NK-92 treated with Interleukin-12 subunit alpha and Interleukin-12 subunit beta, amount 100 ng/mL, for 24 hours (cell line): ENCODE measurements at places on chromosomes 12 and 14.

- no peak for DNase-seq
Observed at GRCh38 chr12:75944905-75945432, 86.6 kb downstream of the PHLDA1 start.

DNA sequence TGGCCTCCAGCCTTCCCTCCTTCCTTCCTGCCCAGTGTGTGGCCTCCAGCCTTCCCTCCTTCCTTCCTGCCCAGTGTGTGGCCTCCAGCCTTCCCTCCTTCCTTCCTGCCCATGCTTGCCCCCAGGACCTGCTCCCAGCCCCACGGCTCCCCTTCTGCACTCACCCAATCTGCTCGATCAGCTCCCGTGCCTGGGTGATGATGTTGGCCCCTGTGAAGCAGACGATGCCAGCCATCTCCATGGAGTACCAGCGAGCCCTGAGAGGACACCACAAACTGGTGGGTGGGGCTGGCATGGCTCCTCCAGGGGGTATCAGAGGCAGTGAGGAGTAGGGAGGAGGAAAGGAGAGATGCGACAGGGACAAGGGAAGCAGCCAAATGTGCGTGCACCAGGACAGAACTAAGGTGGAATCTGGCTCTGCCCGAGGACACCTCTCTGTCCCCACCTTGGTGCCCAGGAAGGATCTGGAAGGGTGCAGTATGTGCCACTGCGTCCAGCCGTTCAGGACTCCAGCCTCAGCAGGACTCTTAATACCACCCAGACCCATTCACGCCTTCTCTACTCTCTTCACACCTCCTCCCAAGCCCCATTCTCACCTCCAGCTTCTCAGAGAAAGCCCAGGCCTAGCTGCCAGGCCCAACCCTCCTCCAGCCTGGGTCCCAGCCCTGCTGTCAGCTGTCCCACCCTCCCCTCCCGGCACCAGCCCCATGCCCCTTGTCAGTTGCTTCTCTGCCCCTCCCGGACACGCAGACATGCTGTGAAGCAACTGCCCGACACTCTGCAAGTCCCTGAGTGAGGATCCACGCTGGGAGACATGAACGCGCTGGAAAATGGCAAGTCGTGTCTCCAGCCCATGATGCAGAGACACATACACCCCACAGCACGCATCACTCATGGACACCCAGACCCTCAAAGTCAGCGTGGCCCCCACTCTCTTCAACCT lies 22.7 kb downstream of the POLE start:
- no peak for DNase-seq

GRCh38 chr14:70641548-70642302 lies at the start of gene TTC9:
TTC9 (plus strand) TSS chr14:70641916; CDS start chr14:70642130, 214 bp downstream.
- DNase-seq: no peak

GRCh38 chr14:104655128-104655848 lies 34.1 kb upstream of the INF2 start:
- no peak for DNase-seq

- DNase-seq: no peak
Observed at GRCh38 chr14:32571995-32572866, 243.1 kb downstream of the AKAP6 start.

- no peak for DNase-seq
Observed at GRCh38 chr14:79325071-79325470, 886.2 kb downstream of the DIO2 start.

- DNase-seq: no peak
Observed at GRCh38 chr14:65170768-65171507, 68.6 kb upstream of the MAX start.

DNA sequence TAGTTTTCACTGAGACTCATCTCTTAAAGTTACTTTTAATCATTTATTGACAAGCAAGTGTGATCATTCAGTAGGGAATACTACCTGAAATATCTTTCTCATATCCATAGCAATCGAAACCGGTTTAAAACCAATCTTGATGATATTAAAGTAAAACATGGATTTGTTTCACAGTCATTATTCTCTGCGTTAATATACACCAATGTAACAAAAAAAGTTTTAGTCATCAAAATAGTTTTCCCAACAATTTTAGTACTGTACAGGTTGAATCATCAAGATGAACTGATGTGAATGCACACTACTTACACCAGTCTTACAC lies 137.0 kb upstream of the KRAS start:
- no peak for DNase-seq

DNA sequence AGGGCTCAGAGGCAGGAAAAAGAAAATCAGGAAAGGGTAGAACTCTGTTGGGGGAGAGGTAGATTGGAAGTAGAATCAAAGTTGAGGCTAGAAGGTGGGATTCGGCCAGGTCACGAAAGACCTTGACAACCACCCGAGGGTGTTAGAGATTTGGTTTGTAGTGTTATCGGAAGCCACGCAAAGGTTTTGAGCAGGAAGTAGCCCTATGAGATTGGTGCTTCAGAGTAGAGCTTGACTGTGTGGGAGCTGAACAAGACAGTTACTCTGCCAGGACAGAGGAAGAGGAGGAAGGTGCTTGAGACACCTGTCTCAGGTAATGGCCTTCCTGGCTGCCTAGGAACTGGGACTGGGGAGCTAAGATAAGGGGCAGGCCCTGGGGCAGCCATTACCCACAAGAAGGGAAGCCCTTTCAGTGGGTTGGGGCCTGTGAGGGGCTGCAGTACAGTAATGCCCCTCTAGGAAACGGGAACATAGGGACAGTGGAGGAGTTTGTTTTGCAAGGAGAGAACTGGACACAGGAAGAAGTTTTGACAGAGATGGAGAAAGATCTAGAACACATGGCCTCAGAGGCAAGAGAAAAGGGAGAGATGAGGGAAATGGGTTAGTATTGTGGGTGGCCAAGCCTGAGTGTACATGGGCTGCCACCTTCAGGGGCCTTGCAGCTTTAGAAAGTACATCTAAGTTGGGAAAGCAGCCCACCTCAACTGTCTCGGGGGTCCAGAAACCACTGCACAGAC lies 73.5 kb downstream of the RIN3 start:
- DNase-seq: peak; percentile 65

GRCh38 chr12:42790761-42791151 lies 201.2 kb upstream of the PRICKLE1 start:
- DNase-seq: no peak

- peak; percentile 2 for DNase-seq
Observed at GRCh38 chr12:119544765-119545625, 48.6 kb upstream of the TMEM233 start.

- peak; percentile 7 for DNase-seq
Observed at GRCh38 chr12:116924558-116925453, 14.1 kb downstream of the FBXW8 start.
